ENCODE measurements at places on chromosomes 7 and 10.

DNA sequence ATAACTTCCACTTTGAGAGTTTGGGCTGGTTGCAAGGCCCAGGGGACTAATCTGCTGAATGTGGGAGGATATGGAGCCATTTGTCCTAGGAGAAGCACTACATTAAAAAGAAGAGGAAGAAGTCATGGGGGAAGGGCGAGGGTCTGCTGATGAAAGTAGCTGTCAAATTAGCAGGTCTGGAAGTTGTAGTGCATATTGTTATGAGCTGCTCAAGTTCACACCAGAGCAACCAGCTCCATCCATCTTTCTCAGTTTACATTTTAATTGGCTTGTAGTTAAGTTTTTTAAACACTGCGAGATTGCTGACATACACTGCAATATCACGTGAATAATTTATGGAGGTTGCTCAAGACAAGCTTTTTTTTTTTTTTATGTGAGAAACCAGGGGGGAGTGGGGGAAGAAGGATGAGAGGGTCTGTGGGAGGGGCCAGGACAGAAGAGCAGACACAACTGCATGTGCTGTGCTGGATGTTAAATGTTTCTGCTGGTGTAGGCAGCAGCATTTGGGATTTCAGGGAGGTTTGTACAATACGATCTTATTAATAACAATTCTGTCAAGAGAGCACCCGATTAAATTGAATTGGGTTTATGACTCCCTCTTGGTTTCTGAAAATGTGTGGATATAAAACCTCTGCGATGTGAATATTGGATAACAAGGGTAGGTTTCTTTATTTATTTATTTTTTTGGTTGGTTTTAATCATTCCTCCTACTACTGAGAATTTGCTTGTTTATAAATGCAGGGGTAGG is 759.0 kb upstream of the GALNT17 start:
- DNase-seq, result no peak

DNA sequence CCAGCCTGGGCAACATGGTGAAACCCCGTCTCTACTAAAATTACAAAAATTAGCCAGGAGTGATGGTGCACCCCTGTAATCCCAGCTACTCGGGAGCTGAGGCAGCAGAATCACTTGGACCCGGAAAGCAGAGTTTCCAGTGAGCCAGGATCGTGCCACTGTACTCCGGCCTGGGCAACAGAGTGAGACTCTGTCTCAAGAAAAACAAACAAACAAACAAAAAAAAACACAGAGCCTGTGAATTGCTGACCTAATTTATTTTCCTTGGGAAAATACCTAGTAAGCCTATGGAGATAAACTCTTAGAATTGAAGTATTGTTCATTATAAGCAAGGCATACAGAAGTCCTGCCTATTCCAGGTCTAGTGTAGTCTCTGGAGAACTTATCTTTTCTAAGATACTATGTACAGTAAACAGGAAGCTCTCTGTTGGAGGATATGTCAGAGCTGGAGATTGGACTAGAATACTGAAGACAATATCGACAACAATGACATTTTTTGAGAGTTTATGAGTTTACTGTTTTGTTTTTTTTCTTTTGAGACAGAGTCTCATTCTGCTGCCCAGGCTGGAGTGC is 14.9 kb downstream of the GTF2I start:
- DNase-seq, result no peak

GRCh38 chr10:96548589-96548988 is 34.9 kb upstream of the TLL2 start:
- no peak for DNase-seq

GRCh38 chr10:406976-407375 is 271.7 kb downstream of the ZMYND11 start:
- DNase-seq, result no peak

- DNase-seq, result no peak
Measured at GRCh38 chr7:13042605-13043236, 355.3 kb downstream of the ARL4A start.

GRCh38 chr7:2065528-2065927 is 167.2 kb downstream of the MAD1L1 start:
- DNase-seq, result no peak

- peak; percentile 44 for DNase-seq
Measured at GRCh38 chr10:60828489-60828852, 50.2 kb downstream of the CDK1 start.

DNA sequence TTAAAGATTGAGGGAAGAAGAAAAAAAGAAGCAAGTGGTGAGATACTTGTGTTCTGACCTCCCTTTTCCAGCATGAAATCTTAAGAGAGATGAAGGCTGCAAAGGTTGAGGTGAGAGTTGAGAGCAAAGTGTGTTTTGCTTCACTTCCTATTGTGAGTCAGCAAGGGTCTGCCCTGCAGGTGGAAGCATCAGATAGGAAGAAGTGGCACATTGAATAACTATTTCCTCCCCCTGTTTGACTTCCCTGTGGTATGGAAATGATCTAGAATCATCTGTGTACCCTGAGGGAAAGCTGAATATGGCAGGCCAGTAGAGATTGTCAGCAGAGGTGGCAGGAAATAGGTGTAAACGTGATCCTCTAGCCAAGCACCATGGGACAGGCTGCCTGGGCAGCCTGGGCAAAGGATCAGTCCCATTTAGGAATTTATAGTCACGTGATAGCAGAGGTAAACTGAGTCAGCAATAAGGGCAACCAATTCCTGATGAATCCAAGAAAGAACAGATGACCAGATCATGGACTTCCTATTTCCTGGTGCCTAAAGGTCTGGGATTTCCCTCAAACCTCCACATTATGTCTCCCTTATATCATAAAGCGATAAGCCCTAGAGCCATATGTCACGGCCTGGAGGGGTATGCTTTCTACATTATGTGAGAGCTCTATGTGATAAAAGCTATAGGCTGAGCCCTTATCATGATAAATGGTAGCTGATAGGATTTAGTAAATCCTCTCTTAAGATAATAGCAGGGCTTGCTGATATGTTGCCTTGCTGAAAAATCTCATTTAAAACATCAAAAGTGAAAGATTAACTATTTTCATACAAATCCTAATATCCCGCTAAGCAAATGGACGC is 287.0 kb downstream of the MDFIC start:
- no peak for DNase-seq

DNA sequence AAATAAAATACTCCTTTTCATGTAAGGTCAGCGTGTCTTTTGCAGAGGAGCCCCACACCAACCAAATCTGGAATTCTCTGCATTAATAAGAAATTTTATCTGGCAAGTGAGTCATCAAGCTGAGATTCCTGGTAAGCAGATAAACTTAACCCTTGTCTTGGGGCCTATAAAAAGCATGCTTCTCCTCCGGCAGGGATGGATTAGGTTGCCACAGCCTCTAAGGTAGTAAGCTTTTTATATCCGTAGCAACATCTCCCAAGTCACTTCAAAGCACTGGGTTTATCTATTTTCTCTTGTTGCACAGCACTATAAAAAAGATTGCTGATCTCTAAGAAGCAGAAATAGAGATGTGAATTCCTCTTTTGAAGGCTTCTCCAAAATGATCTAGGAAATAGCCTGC is 202.8 kb upstream of the NOBOX start:
- DNase-seq, result no peak

DNA sequence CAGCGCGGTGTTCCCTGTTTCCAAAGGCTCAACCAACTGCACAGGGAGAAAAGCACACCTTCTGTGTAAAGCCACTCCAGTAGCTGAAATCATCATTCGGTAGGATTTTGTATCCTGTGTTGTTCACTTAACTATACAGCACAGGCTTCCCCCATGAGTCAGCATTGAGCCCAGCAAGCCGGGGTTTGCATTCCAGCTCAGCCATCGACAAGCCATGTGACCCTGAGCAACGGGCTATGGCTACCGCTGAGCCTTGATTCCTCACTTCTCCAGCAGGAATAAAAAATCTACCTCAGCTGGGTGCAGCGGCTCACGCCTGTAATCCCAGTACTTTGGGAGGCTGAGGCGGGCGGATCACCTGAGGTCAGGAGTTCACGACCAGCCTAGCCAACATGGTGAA is 44.1 kb upstream of the ATP6V0A4 start:
- DNase-seq, result no peak

GRCh38 chr10:48814933-48815332 is 124.7 kb downstream of the LRRC18 start:
- DNase-seq, result no peak

DNA sequence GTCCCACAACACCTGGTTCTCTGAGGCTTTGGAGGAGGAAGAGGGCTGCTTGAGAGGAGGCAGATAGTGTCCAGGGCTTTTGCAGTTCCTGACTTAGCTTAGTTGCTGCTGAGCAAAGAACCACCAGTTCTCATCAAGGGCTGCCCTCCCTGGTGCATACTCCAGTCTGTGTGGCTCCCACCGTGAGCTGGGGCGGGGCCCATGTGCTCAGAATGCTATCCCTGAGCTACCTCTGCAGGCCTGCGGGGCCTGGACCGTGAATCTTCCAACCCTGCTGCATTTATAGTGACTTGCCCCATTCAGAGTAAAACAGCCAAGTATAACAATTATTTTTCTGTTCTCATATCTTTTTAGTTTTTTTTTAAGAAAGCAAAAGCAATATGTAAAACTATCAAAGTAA is 49.2 kb downstream of the TACR2 start:
- no peak for DNase-seq

- DNase-seq, result no peak
Measured at GRCh38 chr7:131370523-131370968, 42.9 kb downstream of the MKLN1 start.

- no peak for DNase-seq
Measured at GRCh38 chr10:104578671-104579070, 62.4 kb upstream of the SORCS3 start.

DNA sequence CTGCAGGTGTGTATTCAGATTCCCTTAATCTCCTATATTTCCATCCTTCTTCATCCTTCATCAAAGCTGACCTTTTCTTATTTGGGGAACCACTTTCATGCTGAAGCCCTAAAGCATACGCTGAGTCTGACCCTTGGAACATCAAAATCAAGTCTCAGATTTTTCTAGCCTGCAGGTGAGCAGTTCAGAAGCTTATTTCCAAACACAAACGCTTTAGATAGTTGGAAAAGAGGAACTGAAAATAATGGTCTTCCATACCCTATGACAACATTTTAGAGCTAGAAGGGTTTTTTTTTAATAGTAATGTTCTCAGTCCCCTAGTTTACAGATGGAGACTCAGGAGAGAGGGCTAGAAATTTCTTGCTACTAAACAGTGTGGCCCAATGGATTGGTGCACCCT is 1.6 kb upstream of the AGK start:
- DNase-seq, result no peak

- no peak for DNase-seq
Measured at GRCh38 chr7:143013893-143014292, 13.0 kb downstream of the OR9A2 start.

- no peak for DNase-seq
Measured at GRCh38 chr7:44184873-44185446, 4.3 kb downstream of the GCK start.
